ENCODE measurements at places on chromosomes 3 and 15. TPM values are rescaled to one million over a fixed set of nuclear protein-coding genes. Genes with fewer than 3 reads are reported as not detected.
A peak's percentile ranks its signal among the peaks of the same experiment; 100 is the strongest.

DNA sequence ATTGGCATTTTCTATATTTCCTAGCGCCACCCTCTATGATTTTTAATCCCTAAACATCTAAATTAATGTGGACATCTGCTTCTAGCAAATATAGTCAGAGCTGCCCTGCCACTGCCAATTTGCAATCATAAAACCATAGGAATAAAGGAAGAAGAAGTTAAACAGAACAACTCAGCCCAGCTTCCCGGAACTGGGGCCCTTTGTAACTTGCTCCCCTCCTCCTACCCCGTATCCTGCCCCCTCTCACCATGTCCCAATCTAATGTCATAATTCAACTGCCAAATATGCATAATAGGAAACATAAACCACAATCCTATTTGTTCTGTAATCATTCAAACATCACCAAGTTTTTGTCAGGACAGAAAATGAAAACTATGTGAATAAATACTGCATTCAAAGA is 74.4 kb upstream of the ACP3 start:
- no peaks in the 10 kb centered on the region for H3K27me3 ChIP-seq
- no peaks in the 10 kb centered on the region for H3K4me1 ChIP-seq
- no peak overlapping the region for H3K27ac ChIP-seq
- DNase-seq = no peak

DNA sequence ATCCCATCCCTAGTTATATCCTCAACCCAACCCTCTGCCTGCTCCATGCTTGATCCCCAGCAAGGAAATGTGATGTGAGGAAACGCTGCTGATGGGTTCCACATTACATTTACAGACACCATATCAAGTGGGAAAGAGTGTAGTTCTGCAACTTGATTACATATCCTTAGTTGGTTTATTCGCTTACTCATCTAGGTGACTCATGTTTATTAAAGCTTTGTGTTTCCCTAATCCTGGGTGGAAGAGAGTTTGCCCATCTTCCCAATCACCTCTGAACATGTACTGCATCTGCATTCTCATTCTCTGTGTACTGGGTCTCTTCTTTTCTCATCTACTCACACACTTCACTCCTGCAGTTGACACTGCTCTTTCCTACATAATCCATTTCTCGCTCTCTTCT is 91.7 kb upstream of the PDZRN3 start:
- no peaks in the 10 kb centered on the region for H3K4me1 ChIP-seq
- no peaks in the 10 kb centered on the region for H3K36me3 ChIP-seq
- H3K4me3 ChIP-seq = no peak overlapping the region
- no peak for DNase-seq

DNA sequence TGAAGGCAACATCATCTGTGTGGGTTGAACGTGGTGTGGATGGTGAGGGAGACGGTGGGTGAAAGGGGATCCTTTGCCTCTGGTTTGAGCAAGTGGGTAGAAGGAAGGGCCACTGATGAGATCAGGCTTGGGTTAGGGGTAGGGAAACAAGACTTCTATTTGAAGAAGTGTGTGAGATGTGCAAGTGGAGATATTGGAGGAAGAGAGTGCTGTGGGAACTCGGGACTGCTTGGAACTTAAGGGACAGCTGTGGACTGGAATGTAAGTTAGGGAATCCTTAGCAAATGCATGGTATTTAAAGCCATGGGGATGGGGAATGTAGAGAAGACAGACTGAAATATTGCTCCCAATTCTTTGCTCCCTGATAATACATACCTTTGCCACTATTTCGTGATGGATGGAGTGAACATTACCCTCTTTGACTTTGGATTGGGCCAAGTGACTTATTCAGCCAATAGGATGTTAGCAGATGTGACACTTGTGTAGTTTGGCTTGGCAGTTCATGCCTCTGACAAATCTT is 30.2 kb upstream of the AMOTL2 start:
- H3K36me3 ChIP-seq = no peaks in the 10 kb centered on the region
- H3K4me3 ChIP-seq = no peak overlapping the region
- no peak for DNase-seq
- no peak overlapping the region for H3K27ac ChIP-seq
- no peaks in the 10 kb centered on the region for H3K27me3 ChIP-seq
- peaks cover 13% of the 10 kb centered on the region for H3K4me1 ChIP-seq

DNA sequence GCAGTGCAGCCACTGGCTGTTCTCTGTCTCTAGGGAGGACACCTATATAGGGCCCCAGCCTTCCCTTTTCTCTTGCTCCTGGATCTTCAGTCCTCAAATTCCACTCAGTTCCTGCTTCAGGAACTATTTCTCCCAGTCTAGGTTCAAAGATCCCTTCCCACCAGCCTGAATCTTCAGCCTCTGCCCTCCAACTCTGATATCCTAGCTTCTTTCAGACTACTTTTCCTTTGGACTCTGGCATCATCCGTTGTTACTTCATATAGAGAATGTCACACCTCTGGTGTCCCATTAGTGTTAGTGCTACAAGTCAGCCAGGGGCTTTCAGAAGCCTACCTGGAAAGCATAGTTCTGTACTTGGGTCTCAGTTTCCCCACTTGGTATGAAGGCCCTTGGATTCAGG is 10.0 kb upstream of the HPS3 start:
- no peaks in the 10 kb centered on the region for H3K36me3 ChIP-seq
- no peak for DNase-seq
- H3K27ac ChIP-seq = no peak overlapping the region
- no peaks in the 10 kb centered on the region for H3K4me1 ChIP-seq
- H3K4me3 ChIP-seq = no peak overlapping the region
- H3K27me3 ChIP-seq = no peaks in the 10 kb centered on the region

MOBP gene
- polyA plus RNA-seq = 19.5 TPM

GOLGA8M gene
- 8.7 TPM for polyA plus RNA-seq

DNA sequence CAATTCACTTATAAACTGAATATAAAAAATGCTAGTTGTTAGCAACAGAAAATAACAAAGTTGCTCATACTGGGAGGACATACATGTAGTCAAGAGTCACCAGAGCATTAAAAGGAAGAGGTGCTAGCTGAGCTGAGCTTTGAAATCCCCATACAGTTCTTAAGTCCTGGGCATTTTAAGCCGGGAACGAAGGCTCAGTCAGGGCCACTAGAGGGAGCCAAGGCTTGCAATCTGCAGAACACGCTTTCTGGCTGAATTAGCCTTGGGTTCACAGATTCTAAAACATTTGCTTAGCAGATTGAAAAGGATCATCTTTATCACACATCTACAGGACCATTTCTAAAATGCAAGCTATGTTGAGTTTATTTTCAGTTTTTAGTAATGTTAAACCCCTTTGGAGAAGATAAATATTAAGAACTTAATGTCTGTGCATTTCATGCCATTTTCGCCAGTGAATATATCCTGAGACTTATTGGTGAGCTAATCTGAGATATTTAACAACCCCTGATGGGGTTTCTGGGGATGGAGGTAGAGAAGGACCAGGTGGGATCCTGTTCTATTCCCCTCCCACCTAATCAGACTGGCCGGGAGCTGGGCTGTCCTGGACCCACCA is 26.3 kb upstream of the MNS1 start:
- DNase-seq = peak; percentile 84
- H3K36me3 ChIP-seq = no peaks in the 10 kb centered on the region
- H3K27me3 ChIP-seq = no peaks in the 10 kb centered on the region
- H3K27ac ChIP-seq = no peak overlapping the region
- no peak overlapping the region for H3K4me3 ChIP-seq

GRCh38 chr3:99562990-99563607 is 75.3 kb upstream of the COL8A1 start:
- no peaks in the 10 kb centered on the region for H3K36me3 ChIP-seq
- no peak for DNase-seq
- no peak overlapping the region for H3K4me3 ChIP-seq
- no peaks in the 10 kb centered on the region for H3K4me1 ChIP-seq
- H3K27ac ChIP-seq = no peak overlapping the region
- H3K27me3 ChIP-seq = no peaks in the 10 kb centered on the region

- no peaks in the 10 kb centered on the region for H3K4me1 ChIP-seq
- no peak for DNase-seq
- H3K36me3 ChIP-seq = no peaks in the 10 kb centered on the region
- H3K27ac ChIP-seq = no peak overlapping the region
These were observed 15.3 kb upstream of the XXYLT1 start for GRCh38 chr3:195286115-195286872.

- no peaks in the 10 kb centered on the region for H3K4me1 ChIP-seq
- no peak for DNase-seq
- H3K36me3 ChIP-seq = no peaks in the 10 kb centered on the region
- no peak overlapping the region for H3K4me3 ChIP-seq
These were observed 477.8 kb downstream of the FGF12 start for GRCh38 chr3:192249516-192249915.

DNA sequence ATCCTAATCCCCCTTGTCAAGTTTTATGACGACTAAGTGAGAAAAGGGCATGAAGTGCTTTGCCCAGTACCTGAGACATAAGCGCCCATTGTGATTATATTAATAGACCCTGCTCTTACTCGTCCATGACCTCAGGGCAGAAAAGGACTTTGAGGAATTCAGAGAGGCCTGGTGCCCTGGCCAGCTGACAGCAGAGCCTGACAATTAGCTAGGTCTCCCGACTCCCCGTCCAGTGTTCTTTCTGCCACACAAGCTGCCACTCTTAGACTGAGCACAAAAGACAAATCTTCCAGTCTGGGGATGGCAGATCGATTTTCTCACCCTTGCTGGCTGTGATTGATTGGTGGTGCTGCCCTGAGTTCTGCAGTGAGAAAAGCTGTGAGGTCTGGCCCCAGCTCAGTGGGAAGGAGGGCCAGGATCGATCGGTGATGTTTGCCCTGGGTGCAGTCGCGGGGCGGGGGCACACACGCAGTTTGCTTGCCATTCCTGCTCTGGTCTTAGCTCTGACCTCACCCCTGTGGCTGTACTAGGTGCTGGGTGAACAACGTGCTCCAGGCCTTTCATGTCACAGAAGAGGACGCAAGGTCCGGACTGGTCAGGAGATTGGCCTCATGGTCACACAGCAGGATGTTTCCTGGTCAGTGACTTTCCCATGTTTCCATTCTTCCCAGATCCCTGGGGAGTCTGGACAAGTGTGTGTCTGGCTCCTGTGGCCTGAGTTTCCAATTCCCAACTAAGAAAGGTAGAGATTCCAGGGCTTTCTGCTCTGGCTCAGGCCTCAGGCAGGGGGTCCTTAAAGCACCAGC is 67.4 kb upstream of the TLE3 start:
- DNase-seq = no peak
- H3K4me1 ChIP-seq = no peaks in the 10 kb centered on the region

GRCh38 chr15:85489773-85490493 is 109.5 kb downstream of the AKAP13 start:
- no peak overlapping the region for H3K4me3 ChIP-seq
- no peaks in the 10 kb centered on the region for H3K27me3 ChIP-seq
- DNase-seq = no peak
- no peaks in the 10 kb centered on the region for H3K36me3 ChIP-seq
- H3K4me1 ChIP-seq = no peaks in the 10 kb centered on the region

GRCh38 chr3:120816728-120817127 is 74.2 kb downstream of the GTF2E1 start:
- peak overlapping the region; percentile 58 for H3K27ac ChIP-seq
- peaks cover 11% of the 10 kb centered on the region for H3K4me1 ChIP-seq
- no peaks in the 10 kb centered on the region for H3K36me3 ChIP-seq
- H3K27me3 ChIP-seq = no peaks in the 10 kb centered on the region
- peak; percentile 58 for DNase-seq
- H3K4me3 ChIP-seq = no peak overlapping the region

DNA sequence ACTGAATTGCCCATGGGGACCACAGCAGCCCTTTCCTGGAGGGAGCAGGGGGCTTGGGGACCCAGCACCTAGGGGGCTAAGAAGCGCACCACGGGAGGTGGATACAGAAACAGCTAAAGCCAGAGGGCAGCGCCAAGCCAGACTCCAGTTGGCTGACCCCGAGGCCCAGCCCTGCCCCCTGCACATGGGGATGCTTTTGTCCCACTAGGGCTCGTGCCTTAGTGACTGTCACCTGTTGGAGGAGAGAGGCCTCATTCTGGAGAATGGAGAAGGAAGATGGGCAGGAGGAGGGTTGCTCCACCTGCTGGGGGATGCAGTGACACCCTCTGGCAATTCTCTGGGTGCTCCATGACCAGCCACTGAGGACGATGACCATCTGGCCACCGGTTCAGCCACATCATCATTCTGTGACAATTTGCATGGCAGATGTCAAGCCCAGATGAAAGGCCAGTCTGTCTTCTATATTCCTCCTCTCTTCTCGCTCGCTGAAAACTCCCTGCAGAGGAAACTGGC is 167.8 kb upstream of the TLE3 start:
- no peaks in the 10 kb centered on the region for H3K27me3 ChIP-seq
- no peak overlapping the region for H3K27ac ChIP-seq

PLCB2 gene
- 13.6 TPM for polyA plus RNA-seq

- DNase-seq = no peak
- H3K4me3 ChIP-seq = no peak overlapping the region
- no peaks in the 10 kb centered on the region for H3K36me3 ChIP-seq
These were observed 51.1 kb downstream of the BDH1 start for GRCh38 chr3:197504641-197505121.
